ENCODE measurements at places on chromosomes 3 and 15.
A peak's percentile ranks its signal among the peaks of the same experiment; 100 is the strongest.

DNA sequence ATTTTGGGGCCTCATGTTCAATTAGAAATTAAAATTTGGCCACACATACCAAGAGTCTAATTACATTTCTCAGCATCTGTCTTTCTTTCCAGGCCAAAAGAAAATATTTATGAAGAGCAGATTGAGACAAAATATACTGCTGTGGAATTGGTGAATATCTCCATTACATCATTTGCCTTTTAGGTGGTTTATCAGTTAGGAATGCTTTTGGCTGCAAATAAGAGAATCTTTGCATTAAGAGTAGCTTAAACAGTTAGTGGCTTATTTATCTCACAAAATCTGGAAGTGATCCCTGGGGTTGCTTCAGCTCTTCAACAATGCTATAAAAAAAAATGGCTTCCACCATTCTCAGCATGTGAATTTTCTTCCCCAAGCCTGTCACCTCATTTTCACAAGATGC is 308.7 kb downstream of the MAGI1 start:
- DNase-seq, result no peak

- no peak for DNase-seq
These were observed 199.6 kb upstream of the GADL1 start for GRCh38 chr3:31094048-31094447.

- DNase-seq, result no peak
These were observed 66.7 kb downstream of the GLB1 start for GRCh38 chr3:33030246-33030645.

DNA sequence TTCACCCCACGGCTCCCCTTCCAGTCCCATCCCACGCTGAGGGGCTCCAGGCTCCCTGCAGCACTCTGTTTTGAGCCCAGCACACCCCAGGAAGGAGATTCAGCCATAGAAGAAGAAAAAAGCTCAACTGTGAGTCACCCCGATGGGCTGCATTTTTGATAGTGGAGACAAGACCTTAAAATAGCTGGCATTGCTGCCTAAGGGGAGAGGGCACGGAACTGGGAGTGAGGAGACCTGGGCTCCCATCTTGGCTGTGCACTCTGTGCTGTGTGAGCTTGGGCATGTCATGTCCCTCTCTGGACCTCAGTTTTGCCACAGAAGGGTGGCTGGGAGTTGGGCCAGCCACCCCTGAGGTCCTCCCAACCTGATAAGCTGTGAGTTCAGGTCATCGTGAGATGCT is 57.2 kb upstream of the SMAD6 start:
- DNase-seq, result no peak

GRCh38 chr3:177746337-177746933 is 549.2 kb upstream of the TBL1XR1 start:
- DNase-seq, result no peak

GRCh38 chr3:187132666-187133065 is 6.6 kb downstream of the RPL39L start:
- DNase-seq, result no peak

DNA sequence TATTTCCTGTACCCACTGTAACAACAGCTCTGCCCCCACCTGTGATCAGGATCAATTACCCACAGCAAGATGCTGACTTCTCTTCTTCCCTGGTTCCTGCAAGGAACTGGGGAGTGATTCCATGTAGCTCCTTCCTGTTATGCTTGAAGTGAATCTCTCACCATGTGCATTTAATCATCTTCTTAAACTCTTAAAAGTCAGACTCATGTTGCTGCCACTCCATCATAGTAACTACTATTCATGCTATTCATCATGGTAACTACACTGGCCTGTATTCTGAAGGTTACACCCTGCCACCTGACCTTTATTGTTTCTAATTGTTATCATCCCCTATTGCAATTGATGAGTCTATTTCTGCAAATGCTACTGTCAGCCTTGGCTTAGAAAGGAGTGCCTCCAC is 89.5 kb downstream of the SUCNR1 start:
- DNase-seq, result no peak

- peak; percentile 88 for DNase-seq
These were observed 45.8 kb upstream of the SH3BP5 start for GRCh38 chr3:15377961-15378791.

DNA sequence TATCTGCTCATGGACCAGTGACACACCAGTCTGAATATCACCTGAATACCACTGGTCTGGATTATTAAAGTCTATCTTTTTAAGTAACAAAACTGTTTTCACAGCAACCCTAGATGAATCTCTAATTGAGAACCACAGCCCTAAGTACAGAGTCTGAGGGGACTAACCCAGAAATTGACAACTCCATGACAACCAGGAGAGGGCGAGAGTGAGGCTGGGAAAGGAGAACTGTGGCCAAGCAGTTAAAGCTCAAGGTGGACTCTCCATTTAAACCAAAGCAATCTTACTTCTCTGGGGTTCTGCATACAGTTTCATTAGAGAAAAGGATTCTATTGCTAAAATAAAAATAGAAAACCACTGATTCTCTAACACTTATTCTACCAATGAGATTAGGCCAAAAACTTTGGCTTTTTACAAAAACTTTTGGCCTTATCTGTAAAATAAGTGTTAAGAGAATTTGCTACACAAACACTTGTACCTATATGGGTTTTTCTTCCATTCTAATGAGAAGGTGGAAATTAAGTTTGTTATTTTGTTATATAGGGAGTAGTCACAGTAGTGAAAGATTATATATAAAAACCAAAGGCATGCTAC is 11.4 kb downstream of the NEK10 start:
- no peak for DNase-seq

DNA sequence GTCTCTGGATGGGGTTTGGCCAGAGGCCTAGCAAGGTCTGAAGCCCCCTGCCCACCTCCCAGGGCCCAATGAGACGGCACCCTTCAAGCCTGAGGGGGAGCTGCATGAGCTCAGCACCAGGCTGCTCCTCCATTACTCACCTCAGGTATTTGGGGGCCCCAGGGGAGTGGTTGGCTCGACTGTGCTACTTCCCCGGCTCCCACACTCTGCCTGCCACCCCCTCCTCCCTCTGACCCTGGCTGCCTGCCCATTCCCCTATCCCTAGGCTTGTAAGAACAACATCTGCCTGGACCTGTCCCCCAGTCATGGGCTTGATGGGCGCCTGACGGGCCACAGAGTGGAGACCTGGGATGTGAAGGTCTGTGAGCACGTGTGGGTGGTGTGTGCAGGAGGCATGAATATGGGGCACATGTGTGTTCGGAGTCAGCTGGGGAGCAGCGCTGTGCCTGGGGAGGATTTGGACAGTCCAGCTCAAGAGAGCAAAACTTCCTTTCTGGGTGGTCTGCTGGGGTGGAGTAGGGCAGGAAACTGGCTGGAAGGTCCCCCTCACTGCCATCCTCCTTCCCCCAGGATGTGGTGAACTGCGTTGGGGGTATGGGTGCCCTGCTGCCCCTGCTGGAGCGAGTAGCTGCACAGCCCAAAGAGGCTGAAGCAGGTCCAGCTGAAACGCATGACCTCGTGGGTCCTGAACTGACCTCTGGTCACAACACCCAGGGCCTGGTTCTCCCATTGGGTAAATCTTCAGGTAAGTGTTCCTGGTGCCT is 17.4 kb downstream of the NBEAL2 start:
- no peak for DNase-seq

DNA sequence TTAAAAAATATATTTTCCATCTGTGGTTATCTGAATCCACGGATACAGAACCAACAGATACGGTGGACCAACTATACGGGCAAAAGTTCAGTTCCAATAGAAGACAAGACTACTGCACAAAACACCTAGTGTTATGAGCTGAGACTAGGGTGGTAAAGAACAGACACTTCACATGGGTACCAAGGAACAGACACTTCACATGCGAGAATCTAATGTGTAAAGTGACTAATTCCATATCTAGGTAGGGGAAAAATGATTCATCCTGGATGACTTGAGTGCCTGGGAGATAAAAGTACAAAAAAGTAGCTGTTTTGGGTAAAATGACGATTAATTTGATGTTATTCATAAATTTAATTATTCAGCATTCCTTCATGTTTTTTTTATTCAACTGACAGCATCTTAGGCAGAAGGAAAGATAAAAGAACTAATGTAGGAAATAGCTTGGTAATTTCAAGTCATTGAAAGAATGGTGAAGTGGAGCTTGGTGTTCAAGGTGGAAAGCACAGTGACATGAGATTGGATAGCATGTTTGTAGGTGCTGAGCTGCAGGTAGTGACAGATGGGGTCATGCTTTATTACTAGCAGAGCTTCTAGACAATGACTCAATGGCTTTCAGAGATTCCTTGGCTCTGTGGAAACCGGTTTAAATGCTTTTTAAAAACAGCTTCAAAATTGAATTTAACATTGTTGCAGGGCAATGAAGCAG is 5.2 kb downstream of the CD200 start:
- DNase-seq, result no peak

- no peak for DNase-seq
These were observed 16.6 kb upstream of the ARHGEF3 start for GRCh38 chr3:56818156-56818985.

GRCh38 chr3:58473275-58473674 is 18.6 kb upstream of the KCTD6 start:
- DNase-seq, result no peak

GRCh38 chr15:29134641-29135308 is 134.8 kb downstream of the NSMCE3 start:
- no peak for DNase-seq

DNA sequence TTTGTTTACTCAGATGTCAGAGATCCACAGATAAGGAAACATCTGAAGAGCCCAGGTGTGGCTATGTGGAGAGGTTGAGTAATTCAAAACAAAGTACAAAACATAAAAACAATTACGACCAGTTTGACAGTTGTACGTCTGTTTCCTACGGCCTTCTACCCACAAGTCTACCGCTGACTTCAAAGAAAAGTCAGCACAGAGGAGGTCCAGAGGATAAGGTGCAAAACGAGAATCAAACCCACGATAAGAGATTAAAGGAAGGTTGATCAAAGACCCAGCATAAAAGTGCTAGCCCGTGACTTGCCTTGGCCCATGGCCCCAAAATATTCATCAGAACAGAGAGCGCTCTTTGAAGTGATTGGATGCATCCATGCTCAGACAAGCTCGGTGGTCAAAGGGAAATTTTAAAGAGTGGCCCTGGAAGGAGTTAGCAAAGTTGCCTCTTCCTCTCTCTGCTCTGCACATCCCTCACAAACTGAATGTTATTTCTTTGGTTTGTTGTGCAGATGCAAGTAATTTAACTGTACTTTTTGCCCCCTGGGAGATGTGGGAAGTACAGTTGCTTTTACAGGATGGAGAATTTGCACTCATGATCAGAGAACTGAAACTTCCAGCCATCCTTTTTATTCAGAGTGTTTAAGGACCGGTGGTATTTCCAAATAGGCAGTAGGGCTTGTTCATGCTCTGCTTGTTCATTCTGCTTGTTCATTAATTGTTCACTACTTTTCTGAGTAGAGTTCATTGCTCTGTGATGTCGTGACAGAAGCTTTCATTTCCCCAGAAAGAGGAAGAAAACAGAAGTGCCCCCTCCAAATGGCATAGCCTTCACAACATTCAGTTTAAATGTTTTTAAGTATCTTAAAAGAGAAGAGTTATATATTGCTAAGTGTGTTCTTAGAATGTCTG is 31.1 kb downstream of the MME start:
- DNase-seq, result no peak

- DNase-seq, result no peak
These were observed 289.6 kb upstream of the C2CD4B start for GRCh38 chr15:62454567-62455172.

GRCh38 chr15:64635499-64636495 is 139.6 kb downstream of the RBPMS2 start:
- no peak for DNase-seq

- DNase-seq, result no peak
These were observed 72.4 kb downstream of the TBL1XR1 start for GRCh38 chr3:177124882-177125281.

DNA sequence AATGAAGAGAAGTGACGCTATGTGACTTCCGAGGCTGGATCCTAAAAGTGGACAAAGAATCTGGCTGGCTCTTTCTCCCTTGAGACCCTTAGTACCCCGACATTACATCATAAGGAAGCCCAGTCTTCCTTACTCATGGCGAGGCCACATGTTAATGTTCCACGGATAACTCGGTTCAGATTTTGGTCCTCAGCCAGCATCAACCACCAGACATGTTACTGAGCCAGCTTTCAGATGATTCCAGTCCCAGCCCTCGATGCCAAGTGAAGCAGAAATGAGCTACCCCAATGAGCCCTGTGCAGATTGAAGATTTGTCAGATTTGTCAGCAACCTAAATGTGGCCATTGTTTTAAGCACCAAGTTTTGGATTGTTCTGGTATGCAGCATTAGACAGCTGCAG is 46.6 kb downstream of the SLCO2A1 start:
- no peak for DNase-seq

- DNase-seq, result no peak
These were observed 163.3 kb downstream of the MEX3B start for GRCh38 chr15:81882504-81882903.

GRCh38 chr15:96327155-96327741 is 3.3 kb upstream of the NR2F2 start:
- DNase-seq, result no peak

DNA sequence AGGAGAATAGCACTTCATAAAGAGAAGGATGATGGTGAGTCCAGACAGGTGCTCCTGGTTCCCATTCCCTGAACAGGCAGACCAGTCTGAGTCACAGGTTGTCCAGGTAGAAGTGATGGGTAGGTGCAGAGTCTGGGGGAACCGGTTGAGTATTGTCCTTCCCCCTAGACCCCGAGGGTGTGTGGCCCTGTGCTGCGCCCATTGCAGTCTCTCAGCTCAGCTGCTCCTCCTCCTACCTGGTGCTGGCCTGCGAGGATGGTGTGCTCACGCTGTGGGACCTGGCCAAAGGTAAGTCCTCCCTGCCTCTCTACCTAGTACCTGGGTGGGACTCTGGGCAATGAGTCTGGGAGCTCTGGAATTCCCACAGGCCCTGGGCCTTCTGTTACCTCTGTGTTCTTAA is 19.8 kb downstream of the MESP1 start:
- no peak for DNase-seq

DNA sequence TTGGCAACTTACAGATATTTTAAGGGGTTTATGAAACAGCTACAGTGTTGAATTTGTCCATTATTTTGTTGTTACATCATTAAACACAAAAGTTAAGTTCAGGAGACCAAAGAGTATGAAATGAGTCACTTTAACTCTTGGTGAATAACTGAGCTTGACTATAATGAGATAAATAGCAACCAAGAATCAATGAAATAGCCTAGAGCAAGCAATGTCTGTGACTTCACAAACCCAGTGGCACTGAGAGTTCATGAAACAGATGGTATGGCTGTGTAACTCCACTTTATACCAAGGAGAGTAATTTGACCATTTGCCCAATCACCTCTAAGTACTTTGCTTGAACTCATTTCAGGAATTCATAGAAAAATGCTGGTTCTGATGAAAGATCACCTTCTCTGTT is 169.6 kb upstream of the GADL1 start:
- DNase-seq, result no peak

GRCh38 chr15:95816591-95816990 is 513.9 kb upstream of the NR2F2 start:
- no peak for DNase-seq

GRCh38 chr3:14397531-14397930 is 4.9 kb upstream of the SLC6A6 start:
- no peak for DNase-seq

GRCh38 chr15:101067660-101068522 is 148.7 kb downstream of the LRRK1 start:
- no peak for DNase-seq
